Erythroblast (primary cell): ENCODE measurements at places on chromosomes 16 and 17.

DNA sequence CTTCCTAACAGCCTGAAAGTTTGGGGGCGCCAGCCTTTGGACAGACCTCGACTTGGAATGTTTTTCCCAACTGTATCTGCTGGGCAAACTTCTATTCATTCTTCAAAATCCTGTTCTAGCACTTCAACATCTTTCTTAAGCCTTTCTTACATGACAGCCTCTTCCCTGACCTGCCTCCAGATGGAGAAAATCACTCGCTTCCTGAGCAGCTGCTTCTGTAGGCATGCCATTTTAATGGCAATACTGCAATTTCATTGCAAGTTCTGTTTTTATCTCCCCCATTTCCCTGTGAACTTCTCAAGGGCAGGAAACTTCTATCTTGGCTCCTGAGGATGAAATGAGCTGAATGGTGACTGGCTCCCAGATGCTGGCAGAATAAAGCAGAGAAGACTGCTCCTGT lies 128.8 kb upstream of the ASIC2 start:
- DNase-seq, result no peak

- DNase-seq, result no peak
Observed at GRCh38 chr17:4786106-4786511, at the start of gene VMO1. VMO1 (minus strand) TSS chr17:4786364; CDS start chr17:4786352, 12 bp downstream.

GRCh38 chr17:39485555-39485954 lies 24.3 kb downstream of the CDK12 start:
- peak; percentile 12 for DNase-seq

DNA sequence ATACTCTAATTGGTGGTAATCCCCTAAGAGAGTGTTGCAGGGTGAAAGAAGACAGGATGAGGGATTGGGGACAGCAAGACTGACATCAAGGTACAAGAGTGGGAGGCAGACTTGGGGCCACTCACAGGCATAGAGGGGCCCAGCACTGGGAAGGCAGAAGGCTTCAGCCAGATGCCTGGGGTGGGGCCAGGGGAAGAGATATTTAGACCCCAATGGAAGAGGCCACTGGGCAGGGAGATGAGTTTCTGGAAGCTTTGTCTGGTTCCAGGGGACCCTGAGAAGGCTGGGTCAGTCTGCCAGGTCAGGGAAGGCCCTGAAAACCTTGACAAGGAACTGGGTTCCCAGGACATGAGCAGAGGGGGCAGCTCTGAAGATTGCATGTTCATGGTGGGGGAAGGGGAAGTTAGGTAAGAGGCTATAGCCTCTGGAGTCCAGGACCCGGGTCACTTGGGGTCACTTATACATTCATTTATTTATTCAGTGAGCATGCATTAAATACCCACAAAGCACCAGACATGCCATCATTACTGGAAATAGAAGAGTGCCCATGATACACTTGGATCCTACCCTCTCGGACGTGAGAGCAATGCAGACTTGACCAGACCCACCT lies 92.9 kb downstream of the TMEM132E start:
- no peak for DNase-seq

DNA sequence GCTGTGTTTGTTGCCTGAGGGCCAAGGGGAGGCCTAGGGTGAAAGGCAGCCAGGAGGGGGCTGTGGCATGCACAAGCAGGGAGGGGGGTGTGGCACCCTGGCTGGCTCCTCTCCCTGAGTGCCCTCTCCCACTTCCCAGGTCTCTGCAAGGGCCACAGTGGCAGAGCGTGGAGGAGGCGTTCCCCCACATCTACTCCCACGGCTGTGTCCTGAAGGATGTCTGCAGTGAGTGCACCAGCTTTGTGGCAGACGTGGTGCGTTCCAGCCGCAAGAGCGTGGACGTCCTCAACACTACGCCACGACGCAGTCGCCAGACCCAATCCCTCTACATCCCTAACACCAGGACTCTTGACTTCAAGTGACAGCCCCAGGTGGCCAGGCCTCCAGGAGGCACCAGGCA lies 3.5 kb upstream of the TCF25 start:
- DNase-seq, result no peak

DNA sequence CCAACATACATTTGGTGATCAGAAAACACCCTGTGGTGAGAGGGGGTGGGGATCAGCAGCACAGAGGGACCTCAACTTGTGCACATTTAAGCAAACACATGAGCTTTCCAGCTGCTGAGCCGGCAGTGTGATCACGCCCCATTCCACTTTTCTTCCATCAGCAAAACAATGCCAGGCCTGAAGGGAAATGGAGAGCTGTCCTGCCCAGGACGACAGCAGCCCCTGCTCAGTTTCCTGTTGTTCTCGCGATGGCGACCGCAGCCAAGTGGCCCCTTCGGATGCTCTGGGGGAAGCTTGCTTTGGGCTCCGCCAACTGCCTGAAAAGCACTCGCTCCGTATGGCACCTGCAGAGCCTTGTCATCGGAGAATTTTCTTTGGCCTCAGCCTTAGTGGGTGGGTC lies 272.3 kb downstream of the FOXL1 start:
- DNase-seq, result no peak

GRCh38 chr16:84013787-84014569 lies 28.6 kb downstream of the SLC38A8 start:
- DNase-seq, result peak; percentile 86

GRCh38 chr17:7956228-7956965 lies 24.4 kb downstream of the CNTROB start:
- DNase-seq, result no peak

- DNase-seq, result no peak
Observed at GRCh38 chr17:21686165-21687015, 5.9 kb upstream of the KCNJ18 start.

- no peak for DNase-seq
Observed at GRCh38 chr17:56973520-56973919, 4.4 kb upstream of the SCPEP1 start.

DNA sequence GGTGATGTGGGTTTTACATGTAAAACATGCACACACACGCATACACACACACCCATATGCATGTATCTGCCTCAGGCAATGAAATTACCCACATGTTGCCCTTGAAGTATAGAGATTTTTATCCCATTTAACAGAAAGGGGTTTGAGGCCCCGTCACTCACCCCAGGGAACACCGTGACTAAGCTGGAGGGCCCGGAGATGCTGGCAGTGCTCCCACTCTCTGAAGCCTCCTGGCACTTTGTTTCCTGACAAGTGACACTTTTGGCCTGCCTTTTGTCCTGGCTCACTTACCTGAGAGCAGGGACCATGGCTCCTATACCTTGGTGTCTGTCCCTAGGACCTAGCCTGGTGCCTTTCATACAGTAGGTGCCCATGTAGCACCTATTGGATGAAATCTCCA lies 50.0 kb upstream of the TNRC6C start:
- no peak for DNase-seq

DNA sequence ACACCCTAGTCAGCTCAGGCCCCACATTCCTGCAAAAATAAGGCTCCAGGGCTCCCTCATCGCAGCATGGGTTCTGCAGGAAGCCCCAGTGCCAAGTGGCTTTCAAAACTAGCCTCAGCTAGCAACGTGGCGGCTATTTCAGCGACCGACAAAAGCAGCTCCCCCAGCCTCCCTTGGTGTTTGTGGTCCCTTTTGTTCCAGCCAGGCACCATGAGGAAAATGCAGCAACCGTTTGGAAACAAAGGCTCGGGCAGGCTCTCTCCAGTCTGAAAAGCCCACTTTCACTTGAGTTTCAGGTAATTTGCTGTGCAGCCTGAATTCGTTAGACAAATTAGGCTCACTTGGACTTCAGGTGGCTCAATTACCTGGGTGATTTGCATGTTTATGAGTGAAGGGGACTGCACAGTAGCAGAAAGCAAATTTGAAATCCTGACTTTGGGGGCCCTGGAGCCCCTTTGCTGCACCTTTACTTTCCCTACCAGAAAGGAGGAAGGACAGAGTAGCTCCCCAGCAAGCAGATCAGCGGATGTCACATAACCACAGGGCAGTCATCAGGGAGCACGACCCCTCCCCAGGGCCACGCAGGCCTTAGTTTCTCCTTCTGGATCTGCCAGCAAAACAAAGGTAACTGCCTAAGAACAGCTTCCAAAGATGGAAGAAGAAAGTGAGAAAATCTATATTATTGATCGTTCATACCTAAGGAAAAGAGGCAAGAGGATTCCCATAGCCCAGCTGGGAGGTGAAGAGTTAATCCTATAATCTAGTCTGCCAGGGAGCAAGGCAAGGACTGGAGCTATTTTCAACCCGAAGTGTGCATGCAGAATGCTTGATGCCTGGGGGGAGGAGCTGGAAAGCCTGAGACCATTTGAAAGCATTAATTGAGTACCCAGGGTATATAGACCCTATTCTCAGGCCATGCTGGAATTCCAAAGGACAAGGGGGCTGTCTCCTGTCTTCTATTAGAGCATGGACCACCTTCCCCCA lies 143.1 kb upstream of the SDK2 start:
- no peak for DNase-seq

DNA sequence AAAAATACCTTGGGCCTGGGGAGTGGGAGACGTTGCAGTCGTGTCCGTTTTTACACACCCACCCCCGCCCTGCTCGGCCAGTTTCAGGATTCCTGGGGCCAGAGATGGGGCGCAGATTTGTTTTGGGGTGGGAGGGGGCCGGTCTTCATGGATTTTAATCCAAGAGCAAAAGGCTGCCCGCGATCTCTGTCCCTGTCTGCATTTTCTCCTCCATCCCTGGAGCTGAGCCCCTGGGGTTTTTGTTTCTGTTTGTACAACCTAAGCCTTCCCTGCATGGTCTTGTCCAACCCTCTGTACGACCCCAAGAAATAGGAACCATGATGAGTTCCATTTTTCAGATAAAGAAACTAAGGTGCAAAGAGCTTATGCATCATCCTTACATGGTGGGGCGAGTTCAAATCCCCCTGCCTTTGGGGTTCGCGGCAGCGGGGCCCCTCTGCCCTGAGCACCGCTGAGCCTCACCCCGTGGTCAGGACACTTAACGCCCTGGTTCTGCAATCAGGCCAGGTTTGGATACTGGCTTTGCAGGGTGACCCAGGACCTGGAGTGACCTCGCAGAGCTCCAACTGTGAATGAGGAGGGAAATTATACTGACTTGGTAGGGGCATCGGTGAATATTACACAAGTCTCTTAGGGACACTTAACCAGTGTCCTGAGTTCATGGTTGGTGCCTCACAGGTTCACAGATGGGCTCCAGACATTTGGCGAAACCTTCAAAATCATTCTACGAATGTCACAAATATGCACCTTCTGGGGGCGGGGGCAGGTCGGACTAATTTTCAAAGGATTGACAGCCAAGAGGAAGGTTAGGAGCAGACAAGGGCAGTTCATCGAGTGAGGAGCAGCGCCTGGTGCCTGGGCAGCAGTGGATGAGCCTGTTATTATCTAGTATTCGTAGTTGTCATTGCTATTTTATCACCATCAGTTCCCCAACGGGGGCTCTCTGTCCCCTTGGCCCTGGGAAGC lies 4.1 kb upstream of the FOXF1 start:
- no peak for DNase-seq

- no peak for DNase-seq
Observed at GRCh38 chr17:29903471-29903870, 26.6 kb downstream of the SSH2 start.

- DNase-seq, result no peak
Observed at GRCh38 chr17:78864117-78864516, 23.5 kb upstream of the USP36 start.

GRCh38 chr17:2090210-2090641 lies 35.3 kb downstream of the HIC1 start:
- no peak for DNase-seq

GRCh38 chr16:20870122-20870820 lies 29.9 kb downstream of the DCUN1D3 start:
- DNase-seq, result no peak

DNA sequence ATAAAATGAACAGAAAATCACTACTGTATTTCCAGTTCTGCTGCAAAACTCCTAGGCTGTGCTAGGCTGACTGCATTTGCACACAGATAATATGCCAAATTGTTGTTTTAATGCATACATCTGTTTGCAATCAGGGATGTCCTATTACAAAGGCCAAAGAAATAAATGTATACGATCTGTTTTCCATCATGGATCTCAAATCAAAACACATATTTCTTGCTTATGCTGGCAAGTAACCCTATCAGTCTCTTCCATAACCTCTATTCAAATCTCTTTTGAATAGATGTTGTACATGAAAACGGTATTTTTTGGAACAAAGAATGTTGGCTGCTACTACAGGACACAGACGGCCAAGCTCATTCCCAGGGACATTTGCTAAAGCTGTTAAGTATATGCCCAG lies 56.6 kb downstream of the DUSP14 start:
- no peak for DNase-seq

DNA sequence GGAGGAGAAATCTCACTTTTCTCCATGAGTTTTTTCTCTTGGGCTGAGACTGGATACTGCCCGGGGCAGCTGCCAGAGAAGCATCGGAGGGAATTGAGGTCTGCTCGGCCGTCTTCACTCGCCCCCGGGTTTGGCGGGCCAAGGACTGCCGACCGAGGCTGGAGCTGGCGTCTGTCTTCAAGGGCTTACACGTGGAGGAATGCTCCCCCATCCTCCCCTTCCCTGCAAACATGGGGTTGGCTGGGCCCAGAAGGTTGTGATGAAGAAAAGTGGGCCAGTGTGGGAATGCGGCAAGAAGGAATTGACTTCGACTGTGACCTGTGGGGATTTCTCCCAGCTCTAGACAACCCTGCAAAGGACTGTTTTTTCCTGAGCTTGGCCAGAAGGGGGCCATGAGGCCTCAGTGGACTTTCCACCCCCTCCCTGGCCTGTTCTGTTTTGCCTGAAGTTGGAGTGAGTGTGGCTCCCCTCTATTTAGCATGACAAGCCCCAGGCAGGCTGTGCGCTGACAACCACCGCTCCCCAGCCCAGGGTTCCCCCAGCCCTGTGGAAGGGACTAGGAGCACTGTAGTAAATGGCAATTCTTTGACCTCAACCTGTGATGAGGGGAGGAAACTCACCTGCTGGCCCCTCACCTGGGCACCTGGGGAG lies 19.1 kb downstream of the NGFR start:
- DNase-seq, result no peak

DNA sequence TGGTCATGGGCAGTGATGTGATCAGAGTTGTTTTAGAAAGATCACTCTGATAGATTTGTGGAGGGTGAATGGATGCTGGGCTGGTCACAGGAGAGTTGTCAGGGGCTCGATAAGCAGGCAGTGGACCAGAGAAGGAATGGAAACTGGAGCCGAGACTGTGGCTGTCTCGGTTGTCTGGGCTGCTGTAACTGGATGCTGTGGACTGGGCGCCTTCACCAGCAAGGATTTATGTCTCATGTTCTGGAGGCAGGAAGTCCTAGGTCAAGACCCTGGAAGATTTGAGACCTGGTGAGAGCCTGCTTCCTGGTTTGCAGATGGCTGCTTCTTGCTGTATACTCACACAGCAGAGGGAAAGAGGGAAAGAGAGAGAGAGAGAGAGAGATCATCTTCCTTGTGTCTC lies 203.6 kb downstream of the HS3ST4 start:
- DNase-seq, result no peak

- no peak for DNase-seq
Observed at GRCh38 chr17:40499551-40500189, 1.8 kb downstream of the TNS4 start.
